Kidney (tissue), 22 donors: ENCODE measurements at places on chromosomes 7 and 10.
A peak's percentile ranks its signal among the peaks of the same experiment; 100 is the strongest.

DNA sequence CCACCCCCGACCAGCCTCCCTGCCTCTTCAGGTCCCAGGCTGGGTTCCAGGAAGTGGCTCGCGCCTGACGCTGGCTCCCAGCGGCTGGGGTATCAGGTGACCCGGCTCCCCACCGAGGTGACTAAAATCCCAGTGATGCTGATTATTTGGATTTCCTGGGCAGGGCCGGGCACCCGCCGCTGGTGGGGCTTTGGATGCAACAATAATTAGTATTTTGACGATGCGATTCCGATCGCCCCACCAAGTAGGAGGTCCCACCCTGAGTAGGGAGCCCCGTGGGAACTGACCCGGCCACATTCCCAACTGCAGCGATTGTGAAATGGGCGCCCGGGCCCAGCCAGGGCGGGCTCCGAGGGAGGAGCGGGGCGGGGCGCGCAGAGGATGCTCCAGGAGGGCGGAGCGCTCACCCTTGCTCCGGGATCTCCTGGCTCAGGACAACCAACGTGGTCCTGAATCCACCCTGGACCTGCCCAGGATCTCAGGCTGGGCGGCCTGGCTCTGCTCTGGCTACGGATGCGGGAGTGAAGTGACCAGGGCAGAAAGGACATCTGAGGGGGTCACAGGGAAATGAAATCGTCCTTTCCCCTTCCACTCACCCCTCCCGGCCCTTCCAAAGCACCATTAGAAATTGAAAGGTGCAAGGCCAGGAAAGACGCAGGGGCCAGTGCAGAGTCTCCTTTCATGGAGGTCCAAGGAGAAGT, 32.6 kb downstream of the DUSP5 start:
- peak; percentile 61 for DNase-seq

DNA sequence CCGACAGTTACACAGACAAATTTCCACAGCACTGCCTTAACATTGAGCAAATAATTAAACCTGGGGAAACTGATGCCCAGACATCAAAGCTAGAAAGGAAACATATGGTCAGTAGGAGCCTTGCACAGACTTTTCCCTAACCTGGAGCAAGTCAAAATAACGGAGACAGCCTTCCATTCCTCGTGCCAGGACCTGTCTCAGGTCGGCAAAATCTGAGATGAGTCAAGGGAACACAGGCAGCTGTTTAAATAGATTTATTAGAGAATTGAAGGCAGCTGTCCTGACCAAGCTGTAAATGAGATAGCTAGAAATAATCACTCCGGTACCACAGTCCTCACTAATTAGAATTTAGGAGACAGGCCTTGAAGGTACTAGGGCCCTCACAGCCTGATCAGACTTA, 81.2 kb downstream of the RAMP3 start:
- DNase-seq: no peak

GRCh38 chr7:103764901-103765300, 224.6 kb downstream of the RELN start:
- DNase-seq: no peak

DNA sequence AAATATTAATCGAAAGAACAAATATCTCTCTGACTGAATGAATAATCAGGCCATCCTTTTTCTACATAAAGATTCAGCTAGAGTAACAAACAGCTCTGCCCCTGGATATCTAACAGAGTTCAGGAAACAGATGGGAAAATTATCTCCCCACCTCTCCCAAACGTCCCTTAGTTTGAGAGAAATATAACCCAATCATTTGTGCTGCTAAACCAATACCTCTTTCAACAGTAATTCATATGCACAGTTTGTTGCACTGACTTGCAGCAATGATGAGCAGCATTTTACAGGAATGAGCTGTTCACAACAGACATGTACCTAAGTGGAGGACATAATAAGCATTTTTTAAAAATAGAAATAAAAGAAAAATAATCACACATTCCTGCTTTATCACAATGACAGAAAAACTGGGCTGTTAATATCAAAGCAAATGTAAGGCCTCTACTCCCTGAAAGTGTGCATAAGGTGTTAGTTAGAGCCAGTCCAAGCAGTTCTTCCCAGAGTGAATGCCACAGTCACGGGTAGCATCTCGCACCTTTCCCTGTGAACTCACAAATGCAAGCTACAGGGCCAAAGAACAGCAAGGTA, 2.3 kb downstream of the CREB3L2 start:
- no peak for DNase-seq

GRCh38 chr10:117134056-117134305, 4.1 kb downstream of the VAX1 start:
- DNase-seq: no peak

GRCh38 chr10:88138319-88138848, 275.0 kb downstream of the PTEN start:
- no peak for DNase-seq

GRCh38 chr10:75932921-75933320, 501.5 kb downstream of the LRMDA start:
- DNase-seq: no peak

GRCh38 chr7:98785929-98786571, 83.8 kb downstream of the TMEM130 start:
- DNase-seq: no peak

DNA sequence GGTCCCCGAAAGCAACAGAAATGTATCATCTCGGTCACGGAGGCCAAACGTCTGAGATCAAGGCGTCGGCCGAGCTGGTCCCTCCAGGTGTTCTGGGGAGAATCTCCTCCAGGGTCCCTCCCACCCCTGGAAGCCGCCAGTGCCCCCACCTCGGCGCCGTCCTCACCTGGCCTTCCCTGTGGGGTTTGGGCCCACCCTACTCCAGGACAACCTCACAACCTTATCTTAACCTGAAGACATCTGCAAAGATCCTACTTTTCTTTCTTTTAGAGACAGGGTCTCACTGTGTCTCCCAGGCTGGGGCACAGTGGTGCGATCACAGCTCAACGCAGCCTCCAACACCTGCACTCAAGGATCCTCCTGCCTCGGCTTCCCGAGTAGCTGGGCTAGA, 33.4 kb downstream of the ADAP1 start:
- no peak for DNase-seq

DNA sequence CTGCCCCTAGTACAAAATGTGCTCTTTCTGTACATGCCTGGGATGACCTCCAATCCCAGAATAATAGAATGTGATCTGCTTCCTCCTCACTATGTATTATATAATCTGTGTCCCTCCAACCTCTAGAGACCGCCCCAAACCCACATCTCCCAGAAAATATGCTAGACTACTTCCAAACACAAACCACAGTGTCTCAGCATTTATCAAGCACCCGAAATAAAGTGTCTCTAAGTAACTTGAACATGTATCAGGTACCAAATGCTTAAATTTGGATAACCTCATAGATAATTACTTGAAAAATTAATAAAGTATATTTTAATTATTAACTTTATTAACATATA, 16.1 kb downstream of the LYZL1 start:
- DNase-seq: no peak

DNA sequence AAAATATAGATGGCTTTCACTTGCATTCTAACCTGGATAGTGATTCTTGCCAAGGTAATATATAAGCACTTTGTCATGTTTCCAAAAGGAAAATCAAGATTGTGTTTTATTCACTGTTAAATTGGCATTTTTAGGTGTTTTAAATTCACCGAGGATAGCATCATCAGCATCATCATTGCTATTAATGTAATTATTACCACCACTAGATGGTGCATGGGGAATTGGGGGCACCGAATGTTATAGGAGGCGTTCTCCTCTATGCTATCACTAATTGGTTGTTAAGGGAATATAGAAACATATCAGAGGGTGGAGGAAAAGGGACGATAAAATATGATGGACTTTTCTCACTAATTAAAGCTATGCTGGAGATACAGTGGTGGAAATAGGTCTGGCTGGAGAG, 95.5 kb downstream of the CELF2 start:
- DNase-seq: no peak

DNA sequence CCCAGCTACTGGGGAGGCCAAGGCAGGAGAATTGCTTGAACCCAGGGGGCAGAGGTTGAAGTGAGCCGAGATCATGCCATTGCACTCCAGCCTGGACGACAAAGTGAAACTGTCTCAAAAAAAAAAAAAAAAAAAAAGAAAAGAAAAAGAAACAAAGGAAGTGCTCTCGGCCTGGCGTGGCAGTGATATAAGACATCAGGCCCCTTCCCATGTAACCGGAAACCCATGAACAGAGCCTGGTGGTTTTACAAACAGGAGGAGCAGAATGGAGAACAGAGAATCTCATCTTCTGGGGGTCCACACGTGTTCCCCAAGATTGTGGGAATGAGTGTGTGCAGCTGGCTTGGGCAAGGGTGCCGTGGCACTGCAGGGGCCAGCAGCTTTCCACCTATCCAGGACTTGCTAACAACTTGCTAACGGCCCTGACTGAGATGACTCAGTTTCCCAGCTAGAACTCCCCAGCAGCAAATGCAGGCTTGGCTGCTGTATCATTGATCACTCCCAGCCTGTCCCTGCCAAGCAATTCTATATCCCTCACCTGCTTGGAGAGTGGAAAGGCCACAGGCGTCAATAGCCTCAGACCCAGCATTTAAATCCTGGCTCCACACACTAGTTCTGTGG, 103.0 kb downstream of the COL26A1 start:
- DNase-seq: peak; percentile 36

GRCh38 chr10:63637901-63638327, 116.7 kb downstream of the REEP3 start:
- no peak for DNase-seq

GRCh38 chr7:150481186-150481920, 30.9 kb downstream of the GIMAP8 start:
- DNase-seq: no peak

DNA sequence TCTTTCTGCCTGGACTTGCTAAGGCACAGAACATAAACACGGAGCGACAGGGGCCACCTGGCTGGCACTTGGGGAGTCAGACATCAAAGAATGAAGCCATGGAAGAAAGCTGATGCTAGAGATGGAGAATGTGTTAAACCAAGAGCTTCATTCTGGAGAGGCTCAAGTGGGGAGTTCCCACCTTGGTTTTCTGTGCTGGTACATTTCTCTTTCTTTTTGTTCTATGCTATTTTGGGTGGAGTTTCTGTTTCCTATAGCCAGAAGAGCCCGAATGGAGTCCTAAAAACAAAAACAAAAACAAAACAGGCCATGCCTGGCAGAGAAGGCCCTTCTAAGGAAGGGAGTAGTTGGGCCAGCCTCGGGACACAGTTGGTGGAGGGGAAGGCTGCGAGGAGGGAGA, 148.4 kb upstream of the PRR15 start:
- DNase-seq: no peak

DNA sequence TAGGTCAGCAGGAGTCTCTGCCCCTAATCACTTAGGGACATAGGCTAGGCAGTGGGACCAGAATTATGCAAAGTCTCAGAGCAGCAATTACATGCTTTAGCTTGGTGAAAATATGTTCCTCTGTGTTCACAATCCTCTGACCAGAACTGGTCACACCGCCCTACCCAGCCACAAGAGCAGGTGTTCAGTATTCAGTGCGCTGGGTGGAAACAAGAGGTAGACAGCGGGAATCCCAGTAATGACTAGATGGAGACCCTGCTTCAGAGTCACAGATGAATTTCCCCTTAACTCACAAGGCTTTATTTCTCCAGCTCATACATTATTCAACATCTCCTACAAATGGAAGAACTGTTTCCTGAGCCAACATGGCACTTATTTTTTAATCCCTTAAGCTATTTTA, 763.7 kb upstream of the POM121L12 start:
- DNase-seq: no peak

DNA sequence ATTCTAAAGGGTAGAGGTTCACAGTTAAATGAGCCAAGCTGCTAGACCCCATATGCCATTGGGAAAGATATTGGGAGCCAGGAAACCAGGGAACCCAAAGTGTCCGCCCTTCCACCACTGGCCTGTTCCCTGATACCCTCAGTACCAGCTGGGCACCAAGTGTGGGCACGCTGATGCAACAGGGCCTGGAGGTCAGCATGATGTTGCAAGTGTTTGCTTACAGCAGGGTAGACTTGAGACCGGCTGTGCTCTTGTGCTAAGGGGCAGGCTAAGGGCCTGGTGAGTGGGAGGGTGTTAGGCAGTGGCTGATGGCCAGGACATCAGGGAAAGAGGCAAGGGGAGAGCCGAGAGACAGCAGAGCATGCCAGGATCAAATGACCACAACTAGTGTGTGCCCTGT, 21.0 kb upstream of the MYL7 start:
- no peak for DNase-seq

DNA sequence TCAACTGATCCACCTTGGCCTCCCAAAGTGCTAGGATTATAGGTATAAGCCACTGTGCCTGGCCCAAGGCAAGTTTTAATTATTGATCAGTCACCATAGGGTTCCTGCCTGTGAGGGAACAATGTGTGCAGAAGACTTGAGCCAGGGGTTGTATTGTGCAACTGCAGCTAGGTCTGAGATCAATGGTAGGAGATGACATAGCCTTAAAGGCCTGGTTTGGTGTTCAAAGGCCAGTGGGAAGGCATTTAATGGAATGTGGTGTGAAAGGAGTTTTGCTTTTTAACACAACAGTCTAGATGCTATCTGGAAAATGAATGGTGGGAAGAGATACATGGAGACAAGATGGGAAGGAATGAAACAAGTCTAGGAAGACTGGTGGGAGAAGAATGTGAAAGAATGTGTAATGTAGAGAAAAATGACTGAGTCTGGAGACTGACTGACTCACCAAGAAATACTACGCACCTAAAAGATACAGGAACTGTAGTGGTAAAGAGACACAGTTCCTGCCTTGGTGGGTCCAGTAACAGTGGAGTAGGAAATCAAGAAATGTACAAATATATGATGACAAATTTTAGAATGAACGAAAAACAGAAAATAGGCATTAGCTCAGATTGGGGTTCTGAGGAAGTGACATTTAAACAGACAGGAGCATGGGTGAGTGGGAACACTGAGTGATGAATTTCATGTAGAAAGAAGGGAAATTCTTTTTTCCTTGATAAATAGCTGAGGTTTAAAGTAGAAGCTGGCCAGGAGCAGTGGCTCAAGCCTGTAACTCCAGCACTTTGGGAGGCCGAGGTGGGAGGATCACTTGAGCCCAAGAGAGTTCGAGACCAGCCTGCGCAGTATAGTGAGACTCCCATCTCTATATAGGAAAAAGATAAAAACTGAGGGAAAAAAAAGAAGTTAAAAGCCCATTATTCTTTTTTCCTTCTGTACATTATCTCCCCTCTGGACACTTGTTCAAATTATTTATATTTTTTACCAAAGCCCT, 9.4 kb downstream of the HNRNPF start:
- DNase-seq: no peak

GRCh38 chr7:1717095-1717483, 47.0 kb downstream of the ELFN1 start:
- no peak for DNase-seq

DNA sequence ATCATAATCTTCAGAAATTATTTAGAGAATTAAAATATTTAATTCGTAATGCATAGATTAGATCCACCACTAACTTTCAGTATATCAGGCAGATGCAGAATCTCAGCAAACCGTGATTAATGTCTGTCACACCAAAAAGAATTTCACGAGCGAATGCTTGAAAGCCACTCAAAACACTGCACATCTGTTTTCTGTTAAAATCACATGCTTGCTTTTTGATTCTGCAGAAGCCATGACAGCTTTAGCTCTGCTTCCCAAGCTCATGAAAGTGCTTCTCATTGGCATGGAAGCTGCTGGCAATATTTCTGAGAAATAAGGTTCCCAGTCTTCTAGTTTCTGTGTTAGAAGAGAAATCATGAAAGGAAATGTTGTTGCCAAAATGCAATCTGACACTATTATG, 837.8 kb upstream of the LRRN3 start:
- no peak for DNase-seq

- no peak for DNase-seq
Measured at GRCh38 chr7:75534727-75535307, 42.7 kb downstream of the SPDYE5 start.
